ENCODE measurements at places on chromosomes 3 and 15.

DNA sequence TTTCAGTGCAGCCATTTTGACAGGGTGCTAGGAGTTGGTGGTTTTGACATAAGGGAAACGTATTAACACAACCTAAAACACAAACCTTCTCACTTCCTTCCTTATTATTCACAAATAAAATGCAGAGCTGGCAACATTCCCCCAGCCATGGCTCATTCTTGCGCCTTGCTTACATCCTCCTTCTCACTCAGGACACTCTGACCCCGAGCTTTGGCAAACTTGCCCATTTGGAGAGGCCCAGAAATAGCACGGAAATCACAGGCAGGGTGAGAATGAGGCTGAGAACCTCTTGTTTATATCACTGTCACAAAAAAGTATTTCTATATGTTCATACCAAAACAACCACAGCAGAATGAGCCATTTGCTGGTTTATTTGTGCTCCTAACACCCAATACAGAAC is 244.3 kb downstream of the NTRK3 start:
- no peak for DNase-seq

- DNase-seq, result no peak
Observed at GRCh38 chr15:51071578-51071977, 23.1 kb downstream of the TNFAIP8L3 start.

- DNase-seq, result no peak
Observed at GRCh38 chr3:152051501-152052404, 178.3 kb downstream of the SUCNR1 start.

GRCh38 chr3:51683566-51683965 is 12.5 kb downstream of the TEX264 start:
- DNase-seq, result no peak

DNA sequence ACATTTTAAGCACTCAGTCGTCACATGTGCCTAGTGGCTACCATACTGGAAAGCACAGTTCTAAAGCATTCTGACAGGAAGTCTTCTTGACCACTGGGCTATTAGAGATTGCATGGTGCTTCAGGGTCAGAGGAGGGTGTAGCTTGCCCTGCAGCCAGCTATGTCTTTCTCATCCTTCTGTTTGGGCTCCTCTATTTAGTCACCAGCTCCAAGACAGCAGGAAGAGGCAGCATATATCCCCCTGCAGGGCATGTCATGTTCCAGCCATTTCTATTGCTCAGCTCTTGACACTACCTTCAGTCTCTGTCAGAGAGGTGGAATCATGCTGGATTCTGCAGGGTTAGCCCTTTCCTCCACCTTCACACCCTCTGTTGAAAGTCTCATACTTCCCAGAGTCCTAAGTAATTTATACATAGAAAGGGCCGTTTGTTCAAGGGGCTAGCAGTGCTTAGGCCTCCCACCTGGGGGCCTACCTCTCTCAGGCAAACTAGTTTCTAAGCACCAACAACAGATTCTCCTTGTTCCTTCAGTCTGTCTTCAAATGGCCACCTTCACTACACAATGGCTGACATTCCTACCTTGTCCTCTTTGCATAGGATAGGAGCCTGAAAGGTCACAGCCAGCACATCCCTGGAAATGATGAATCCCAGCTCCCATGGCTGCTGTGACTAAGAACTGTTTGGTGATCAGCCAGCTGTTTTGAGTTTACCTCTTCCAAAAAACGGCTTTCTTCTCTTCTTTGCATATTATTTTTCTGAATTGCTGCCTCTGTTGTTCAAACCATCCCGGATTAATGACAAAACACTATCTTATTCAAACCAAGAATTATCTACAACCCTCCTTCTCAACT is 115.7 kb upstream of the BFSP2 start:
- no peak for DNase-seq

DNA sequence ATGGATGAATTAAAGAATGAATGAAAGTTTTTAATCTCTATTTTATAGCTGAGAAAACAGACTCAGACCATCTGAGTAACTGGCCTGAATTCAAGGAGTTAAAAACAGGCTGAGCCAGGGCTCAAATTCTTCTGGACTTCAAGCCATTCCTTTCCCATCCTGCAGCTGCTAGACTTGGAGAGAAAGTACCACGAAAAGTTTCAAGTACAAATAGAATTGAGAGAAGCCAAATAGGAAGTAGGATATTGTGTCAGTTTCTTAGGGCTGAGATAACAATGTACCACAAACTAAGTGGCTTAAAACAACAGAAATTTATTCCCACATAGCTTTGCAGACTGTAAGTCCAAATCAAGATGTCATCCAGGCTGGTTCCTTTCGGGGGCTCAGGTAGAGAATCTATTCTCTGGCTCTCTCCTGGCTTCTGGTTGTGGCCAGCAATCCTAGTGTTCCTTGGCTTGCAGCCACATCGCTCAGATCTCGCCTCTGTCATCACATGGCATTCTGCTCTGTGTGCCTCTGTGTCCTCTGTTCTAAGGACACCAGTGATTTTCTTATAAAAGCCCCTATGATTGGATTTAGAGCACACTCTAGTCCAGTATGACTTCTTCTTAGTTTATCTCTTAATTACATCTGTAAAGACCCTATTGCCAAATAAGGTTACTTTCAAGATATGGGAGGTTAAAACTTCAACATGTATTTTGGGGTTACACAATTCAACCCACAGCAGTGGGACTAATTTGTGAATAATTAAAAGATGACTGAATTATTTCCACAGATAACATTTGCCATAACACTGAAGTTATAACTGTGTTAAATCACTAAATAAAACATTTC is 25.7 kb upstream of the GOLIM4 start:
- no peak for DNase-seq

Measured in small intestine (tissue), 16 donors.